Stimulated activated CD8-positive, alpha-beta memory T cell treated with anti-CD3 and anti-CD28 coated beads, Interleukin-2, amount 100 ng/mL, for 1 hour (primary cell): ENCODE measurements at places on chromosomes 1 and 21.

- DNase-seq, result peak; percentile 43
Measured at GRCh38 chr1:154157520-154158306, 2.8 kb upstream of the NUP210L start.

- DNase-seq, result no peak
Measured at GRCh38 chr1:61403679-61404596, 321.0 kb downstream of the TM2D1 start.

GRCh38 chr1:181739214-181739613, 255.9 kb downstream of the CACNA1E start:
- DNase-seq, result no peak

GRCh38 chr1:92476071-92476631, 10.6 kb downstream of the GFI1 start:
- DNase-seq, result peak; percentile 16

- DNase-seq, result no peak
Measured at GRCh38 chr1:145965119-145965744, 742 bp downstream of the POLR3GL start.

- DNase-seq, result no peak
Measured at GRCh38 chr1:44964396-44964795, 22.0 kb downstream of the EIF2B3 start.

DNA sequence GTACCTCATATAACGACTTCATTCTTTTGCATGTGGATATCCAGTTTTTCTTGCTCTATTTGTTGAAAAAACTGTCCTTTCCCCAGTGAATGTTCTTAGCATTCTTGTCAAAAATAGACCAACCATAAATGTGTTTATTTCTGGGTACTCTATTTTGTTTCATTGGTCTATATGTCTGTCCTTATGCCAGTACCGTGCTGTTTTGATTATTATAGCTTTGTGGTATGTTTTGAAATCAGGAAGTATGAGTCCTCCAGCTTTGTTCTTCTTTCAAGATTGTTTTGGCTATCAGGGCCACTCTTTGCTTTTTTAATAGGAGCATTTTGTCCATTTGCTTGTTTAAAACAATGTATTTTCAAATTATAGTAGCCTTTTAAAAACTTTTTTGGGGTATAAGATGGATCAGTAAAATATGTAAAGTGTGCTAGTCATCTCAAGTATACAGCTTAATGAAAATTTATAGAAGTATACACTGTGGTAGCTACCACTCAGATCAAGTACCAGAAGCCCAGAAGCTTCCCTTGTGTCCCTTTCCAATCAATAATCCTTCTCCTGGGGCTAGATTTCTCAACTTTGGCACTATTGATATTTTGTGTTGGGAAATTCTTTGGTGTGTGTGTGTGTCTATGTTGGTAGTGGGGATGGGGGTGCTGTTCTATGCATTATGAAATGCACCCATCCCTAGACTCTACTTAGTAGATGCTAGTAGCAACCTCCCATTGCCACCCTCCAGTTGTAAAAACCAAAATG, 16.8 kb downstream of the MROH7 start:
- no peak for DNase-seq

DNA sequence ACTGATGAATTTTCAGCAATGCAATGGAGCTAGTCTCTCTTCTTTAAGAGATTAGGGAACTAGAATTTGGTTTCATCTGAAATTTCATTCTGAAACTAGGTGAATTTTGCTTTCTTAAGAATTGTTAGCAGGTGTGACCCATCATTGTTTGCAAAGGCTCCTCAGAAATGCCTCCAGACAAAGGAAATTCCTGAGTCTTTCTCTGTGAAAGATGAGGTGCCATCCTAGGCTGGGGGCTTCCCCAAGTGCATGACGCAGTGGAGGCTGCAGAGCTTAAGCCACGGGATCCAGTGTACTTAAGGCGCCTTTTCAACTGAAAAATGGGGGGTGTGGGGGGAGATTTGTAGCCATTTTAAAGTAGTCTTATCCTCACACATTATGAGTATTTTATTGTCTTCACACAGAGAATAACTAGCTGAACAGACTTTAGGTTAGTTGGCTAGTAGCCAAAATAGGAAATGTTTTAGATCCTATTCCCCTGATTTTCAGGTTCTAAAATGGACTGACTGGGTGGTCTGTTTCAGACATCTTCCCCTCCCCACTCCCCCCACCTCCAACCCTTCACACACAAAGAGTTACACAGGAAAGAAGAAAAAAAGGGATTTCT, 202.0 kb downstream of the NFIA start:
- DNase-seq, result no peak

GRCh38 chr1:156407344-156407743, 38.3 kb downstream of the RHBG start:
- no peak for DNase-seq

DNA sequence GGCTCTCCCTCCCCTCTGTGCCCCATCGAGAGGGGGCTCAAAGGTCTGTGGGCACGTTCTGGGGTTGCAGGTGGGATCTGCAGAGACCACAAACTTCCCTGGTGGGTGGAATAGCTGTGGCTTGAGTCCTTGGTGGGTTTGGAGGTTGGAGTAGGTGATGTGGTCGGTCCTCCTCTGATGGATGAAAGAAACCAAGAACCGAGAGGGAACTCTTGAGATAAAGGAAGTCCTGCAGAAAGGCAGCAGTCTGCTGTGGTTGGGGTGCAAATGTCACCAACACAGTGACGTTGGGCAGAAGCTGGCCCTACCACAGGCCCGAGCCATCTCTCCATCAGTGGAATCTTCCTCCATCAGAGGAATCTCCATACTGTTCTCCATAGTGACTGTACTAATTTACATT, 171.8 kb downstream of the FCRL5 start:
- no peak for DNase-seq

DNA sequence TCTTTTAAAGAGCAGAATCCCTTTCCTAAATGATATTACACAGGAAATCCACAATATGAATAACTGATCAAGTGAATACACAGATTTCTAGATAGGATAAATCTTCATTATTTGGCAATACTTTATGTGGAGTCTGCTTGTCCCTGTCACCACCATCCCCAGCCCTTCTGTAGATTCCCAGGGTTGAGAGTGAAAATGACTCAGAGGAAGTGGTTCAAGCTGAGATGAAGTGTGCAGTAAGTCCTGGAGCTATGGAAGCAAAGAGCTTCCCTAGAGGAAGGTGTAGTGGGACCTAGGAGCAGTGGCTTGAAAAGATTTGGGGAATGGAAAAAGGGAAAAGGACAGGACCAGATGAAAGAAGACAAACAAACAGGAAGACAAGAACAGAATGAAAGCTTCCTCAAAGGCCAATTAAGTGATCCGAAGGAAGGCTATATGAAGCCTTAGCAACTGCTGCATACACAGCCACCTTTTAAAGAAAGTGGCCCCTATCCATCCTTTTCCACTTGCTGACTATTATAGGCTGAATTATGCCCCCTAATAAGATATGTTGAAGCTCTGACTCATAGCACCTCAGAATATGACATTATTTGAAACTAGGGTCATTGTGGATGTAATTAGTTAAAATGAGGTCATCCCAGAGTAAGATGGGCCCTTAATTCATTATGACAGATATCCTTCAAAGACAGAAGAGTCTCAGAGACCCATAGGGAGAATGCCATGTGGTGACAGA, 96.5 kb upstream of the CAMK1G start:
- DNase-seq, result no peak

DNA sequence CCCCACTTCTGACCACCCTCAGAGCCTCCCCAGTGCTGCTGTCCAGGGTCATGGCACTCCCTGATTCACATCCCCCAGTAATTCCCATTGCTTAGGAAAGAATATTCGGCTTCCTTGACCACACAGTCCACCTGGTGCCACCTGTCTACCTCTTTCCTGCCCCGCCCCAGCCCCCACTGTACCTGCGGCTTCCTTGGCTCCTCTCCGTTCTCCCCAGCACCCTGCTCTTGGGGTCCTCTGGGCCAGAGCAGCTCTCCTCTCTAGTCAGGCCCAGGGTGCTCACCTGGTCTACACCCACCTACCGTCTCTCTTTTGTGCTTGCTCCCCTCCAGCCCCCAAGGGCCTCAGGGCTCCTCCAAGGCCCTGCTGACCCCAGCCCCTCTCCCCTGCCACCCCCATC, 142.6 kb downstream of the PEX14 start:
- DNase-seq, result no peak

GRCh38 chr1:55640708-55641473, 425.7 kb upstream of the USP24 start:
- no peak for DNase-seq

DNA sequence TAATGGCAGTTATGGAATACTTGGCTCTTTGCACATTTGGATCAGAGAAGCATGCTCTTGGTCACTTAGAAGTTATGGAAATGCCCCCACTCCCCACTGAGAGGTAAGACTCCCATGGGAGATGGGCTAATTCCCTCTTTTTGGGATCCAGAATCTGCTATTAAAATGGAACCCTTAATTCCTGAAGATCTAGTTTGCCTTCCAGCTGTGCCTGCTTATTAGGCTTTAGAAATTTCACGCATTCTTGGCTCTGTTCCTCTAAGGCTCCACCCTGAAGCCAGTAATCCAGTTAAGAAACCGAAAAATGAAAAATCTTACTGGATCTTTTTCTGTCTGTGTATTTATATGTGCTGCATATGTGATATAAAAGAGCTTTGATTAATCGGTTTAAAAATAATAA, 76.7 kb downstream of the USH2A start:
- DNase-seq, result no peak

DNA sequence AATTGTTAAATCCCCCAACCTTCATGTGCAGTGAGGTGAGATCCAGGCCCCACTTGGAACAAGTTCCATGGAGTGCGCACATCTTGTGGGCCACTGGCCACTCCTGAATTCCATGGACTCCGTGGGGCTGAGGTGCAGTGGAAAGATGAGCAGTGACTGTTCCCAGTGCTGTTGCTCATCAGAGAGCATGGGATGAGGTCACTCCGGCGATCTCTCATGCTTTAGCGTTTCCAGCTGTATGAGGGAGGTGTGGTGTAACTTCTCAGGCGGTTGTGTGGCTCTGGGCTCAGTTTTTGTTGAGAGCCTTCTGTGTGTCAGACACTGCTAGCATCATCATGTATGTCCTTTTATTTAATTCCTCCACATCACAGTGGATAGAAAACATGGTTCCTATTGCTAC, 96.2 kb downstream of the GALNT2 start:
- no peak for DNase-seq

DNA sequence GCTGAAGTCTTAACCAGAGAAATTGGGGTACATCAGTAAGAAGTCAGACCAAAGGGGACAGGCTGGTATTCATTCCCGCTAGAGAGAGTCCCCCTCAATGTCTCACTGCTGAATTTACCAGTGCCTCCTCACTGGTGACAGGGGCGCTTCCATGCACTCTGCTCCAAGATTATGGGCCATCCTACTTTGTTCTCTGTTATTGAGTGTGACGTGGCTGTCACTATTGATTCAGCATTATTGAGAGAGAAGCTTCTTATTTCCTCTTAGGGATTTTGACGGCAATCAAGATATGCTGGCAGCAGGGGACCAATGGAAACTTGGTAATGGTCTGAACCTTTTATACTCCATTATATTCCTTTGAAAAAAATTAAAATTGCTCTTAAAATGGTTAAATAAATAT, 118.6 kb downstream of the SYF2 start:
- DNase-seq, result no peak

DNA sequence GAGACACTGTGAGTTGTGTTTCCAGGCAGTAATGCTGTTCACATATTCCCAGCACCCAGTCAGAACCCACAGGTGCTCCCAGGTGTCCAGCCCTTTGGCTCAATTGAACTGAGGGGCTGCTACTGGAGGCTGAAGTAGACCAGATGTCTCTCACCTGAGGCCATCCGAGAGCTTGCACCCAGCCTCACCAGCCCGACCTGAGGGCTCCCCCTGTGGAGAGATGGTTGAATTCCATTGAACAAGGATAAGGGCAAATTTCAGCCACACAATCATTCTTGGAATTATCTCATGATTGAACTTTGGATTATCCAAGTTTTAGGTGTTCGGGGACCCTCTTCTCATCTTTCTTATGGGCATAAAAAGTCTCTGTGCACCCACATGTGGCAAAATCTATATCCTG, 52.1 kb downstream of the OBSCN start:
- no peak for DNase-seq

GRCh38 chr1:67889953-67890567, 56.8 kb upstream of the GNG12 start:
- no peak for DNase-seq

- DNase-seq, result no peak
Measured at GRCh38 chr1:202235003-202235660, 41.5 kb downstream of the LGR6 start.

DNA sequence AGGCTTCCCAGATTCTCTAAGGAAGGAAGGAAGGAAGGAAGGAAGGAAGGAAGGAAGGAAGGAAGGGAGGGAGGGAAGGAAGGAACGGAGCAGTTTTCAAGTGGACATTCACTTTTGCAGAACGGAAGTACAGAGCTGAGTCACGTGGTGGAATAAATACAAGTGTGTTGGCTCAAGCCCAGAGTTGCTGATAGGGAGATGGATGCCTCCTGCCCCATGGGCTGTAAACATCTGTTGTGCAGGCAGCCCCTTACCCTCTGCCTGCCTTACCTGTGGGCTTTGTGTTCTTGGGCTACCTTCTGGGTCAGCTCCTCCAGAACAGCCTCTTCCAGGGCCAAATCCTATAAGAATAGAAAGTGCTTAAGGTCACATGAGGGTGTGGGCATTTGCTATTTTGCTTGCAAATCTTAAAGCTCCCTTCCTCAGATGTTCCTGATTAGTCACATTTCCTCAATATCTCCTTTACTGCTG, 121.7 kb downstream of the SMYD2 start:
- DNase-seq, result no peak

DNA sequence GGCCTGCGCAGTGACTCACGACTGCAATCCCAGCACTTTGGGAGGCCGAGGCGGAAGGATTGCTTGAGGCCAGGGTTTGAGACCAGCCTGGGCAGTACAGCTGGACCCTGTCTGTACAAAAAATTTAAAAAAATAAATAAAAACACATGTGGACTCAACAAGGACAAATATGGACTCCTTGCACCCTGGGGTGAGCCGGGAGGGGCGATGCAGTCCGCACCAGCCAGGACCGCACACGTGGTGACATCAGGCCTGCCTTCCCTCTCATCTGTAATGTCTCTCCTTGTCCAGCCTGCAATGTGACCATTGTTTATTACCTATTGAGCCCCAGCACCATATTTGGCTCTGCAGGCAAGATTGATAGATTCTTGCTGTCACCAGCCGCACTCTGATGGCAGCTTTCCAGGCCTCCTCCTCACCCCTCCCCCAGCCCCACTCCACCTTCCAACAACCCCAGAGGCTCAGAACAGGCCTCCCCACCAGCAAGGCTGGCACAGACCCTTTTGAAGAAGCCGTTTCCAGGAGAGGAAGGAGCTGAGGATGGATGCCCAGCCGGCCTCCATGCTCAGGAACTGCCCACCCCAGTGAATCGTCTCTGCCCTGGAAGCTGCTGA, 55.2 kb downstream of the IRF2BP2 start:
- no peak for DNase-seq

- no peak for DNase-seq
Measured at GRCh38 chr1:118973531-118974137, 14.5 kb downstream of the TBX15 start.

GRCh38 chr1:176959191-176959820, 205.2 kb downstream of the ASTN1 start:
- no peak for DNase-seq

GRCh38 chr21:45329261-45330074, 41.8 kb upstream of the POFUT2 start:
- DNase-seq, result no peak

- DNase-seq, result no peak
Measured at GRCh38 chr1:84615790-84616189, 41.5 kb upstream of the CTBS start.

GRCh38 chr1:230567221-230567575, 75.1 kb upstream of the COG2 start:
- DNase-seq, result no peak
